ENCODE measurements at places on chromosomes 13 and 19. TPM values are rescaled to one million over a fixed set of nuclear protein-coding genes. Genes with fewer than 3 reads are reported as not detected.

- H3K4me1 ChIP-seq = peaks cover 11% of the 10 kb centered on the region
- H3K36me3 ChIP-seq = no peaks in the 10 kb centered on the region
- peaks cover 29% of the 10 kb centered on the region for H3K27me3 ChIP-seq
- H3K4me3 ChIP-seq = no peak overlapping the region
- no peak overlapping the region for H3K27ac ChIP-seq
- DNase-seq = no peak
Measured at GRCh38 chr13:52885141-52885540, 36.7 kb upstream of the PCDH8 start.

DNA sequence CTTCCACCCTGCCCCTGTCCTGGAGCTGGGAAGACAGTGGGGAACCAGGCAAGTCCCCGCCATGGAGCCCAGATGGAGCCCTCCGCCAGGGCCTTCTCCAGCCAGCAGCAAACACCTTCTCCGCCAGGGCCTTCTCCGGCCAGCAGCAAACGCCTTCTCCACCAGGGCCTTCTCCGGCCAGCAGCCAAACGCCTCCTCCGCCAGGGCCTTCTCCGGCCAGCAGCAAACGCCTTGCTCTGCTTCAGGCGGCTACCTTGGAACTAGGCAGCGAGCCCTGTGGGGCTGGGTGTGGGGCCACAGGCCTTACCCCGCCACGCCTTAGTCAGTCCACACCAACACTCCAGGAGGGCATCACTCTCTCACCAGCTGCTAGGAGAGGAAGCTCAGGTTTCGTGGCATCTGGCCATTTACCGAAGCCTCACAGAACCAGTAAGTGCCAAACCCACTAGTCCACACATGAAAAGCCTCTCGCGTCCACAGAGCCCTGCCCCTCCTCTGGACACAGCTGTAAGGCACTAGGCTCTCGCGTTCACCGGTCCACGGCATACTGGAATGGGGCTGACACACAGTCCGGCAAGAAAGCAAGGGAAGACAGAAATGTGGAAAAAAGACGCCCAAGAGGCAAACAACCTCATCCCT lies 41.0 kb downstream of the MLLT1 start:
- no peak overlapping the region for H3K27ac ChIP-seq
- DNase-seq = no peak
- H3K4me3 ChIP-seq = no peak overlapping the region
- H3K27me3 ChIP-seq = no peaks in the 10 kb centered on the region

The KRTDAP gene
- not detected for total RNA-seq

- peaks cover 13% of the 10 kb centered on the region for H3K4me1 ChIP-seq
- peak; percentile 87 for DNase-seq
- peaks cover 67% of the 10 kb centered on the region for H3K27me3 ChIP-seq
- H3K36me3 ChIP-seq = no peaks in the 10 kb centered on the region
- peak overlapping the region; percentile 44 for H3K4me3 ChIP-seq
- H3K27ac ChIP-seq = no peak overlapping the region
Measured at GRCh38 chr19:42132851-42133528, 744 bp upstream of the POU2F2 start.

DNA sequence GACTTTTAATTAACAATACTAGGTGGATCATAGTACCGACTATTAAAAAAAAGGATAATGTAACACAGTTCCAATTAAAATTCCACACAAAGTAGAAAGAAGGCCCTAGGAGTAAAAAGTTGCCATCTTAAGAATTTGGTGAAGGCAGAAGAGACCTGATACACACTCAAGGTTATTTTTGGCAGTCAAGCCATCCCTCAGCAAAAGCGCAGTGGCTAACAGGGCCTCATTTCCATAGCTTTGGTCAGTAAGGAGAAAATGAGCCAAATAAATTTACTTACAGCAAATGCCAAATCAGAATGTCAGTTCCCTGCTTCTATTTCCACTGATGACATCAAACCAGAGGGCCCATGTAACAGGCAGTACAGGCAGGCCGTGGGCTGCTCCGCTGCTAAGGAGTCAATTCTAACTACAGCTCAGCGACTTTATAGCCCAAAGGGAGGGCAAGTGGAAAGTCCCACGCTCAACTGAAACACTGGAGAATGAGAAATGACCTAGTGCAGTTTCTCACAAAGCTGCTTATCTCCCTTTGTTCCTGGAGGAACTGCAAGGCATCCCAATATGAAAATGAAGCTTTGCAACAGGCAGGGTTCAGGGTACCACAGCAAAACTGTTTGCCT lies 6.3 kb downstream of the ARGLU1 start:
- peak overlapping the region; percentile 13 for H3K27ac ChIP-seq
- peaks cover 66% of the 10 kb centered on the region for H3K4me1 ChIP-seq
- peak overlapping the region; percentile 7 for H3K4me3 ChIP-seq
- no peaks in the 10 kb centered on the region for H3K27me3 ChIP-seq
- peaks cover 26% of the 10 kb centered on the region for H3K36me3 ChIP-seq

DNA sequence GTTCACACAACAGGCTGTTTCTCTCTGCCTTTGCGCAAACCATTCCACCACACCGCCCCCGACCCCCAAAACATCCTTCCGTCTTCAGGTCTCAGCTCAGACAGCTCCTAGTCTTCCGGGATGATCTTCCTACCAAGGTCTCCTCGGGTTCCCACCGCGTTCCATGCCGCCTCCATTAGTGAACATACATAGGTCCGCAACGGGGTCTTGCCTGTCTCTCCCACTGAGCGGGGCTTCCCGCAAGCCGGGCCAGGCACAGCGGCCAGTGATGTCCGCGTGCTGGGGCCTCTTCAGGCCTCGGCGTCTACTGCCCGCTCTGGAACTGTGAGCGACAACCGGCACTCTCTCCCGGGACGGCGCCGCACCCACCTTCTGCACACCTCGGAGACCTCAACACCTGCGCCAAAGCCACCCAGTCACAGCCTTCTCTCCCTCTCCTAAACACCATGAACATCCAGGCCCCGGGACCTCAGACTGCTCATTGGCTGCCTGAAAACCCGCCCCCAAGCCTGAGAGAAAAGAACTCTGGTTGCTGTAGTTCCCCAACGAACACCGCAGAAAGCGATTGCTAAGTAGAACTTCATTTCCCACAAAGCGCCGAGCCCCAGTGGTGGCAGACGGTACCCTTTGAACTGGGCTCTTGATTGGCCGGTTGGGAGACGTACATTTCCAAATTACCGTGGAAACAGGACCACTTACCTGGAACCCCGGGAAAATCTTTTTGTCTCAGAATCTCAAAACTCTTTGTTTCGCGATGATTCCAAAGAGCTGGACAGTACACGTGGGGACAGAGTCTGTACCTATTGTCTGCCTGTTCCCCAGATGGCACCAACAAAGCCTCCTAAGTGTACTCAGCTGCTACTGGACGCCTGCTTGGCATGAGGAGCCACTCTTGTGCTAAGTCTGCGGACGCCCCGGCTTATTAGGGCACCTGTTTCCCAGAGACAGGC lies 9.5 kb downstream of the DYRK1B start:
- H3K4me3 ChIP-seq = peak overlapping the region; percentile 81
- H3K4me1 ChIP-seq = no peaks in the 10 kb centered on the region
- H3K27ac ChIP-seq = peak overlapping the region; percentile 77
- peak; percentile 96 for DNase-seq

The AXL gene
- total RNA-seq = 45.6 TPM

DNA sequence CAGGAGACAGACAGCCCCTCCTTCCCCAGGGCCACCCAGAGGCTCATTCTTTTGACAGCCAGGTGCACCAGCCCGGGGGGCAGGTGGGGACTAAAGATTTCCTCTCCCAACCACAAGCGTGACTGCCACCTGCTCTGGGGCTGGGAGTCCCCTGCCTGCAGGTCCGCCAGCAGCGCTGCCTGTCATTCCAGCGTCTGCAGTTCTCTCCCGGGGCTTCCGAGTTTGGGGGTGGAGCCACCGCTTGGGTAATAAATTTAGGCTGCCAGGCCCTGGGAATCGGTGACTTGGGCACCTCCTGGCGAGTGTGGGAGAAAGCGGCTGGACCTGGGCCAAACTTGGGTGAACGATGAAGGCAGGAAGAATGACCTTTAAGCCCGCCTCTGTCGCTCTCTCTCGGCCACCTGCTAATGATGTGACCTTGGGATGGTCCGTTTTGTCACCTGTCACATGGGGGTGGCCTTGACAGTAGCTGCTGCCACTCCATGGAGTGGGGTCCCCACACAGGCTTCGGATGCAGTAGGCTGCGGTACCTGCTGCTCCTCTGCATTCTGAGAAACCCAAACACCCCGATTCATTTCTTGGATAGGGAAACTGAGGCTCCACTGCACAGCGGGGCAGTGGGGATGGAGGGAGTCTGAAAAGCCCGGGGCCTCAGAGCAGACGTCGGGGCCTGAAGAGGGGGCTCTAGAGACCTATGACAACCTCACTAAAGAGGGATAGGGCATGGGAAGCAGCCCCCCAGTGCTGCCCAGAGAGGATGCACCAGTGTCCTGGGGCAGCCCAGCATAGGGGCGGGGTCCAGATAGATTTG lies 12.8 kb downstream of the FUT6 start:
- H3K27me3 ChIP-seq = no peaks in the 10 kb centered on the region
- H3K27ac ChIP-seq = no peak overlapping the region

- H3K4me1 ChIP-seq = no peaks in the 10 kb centered on the region
- H3K27me3 ChIP-seq = no peaks in the 10 kb centered on the region
- no peak overlapping the region for H3K27ac ChIP-seq
- no peak overlapping the region for H3K4me3 ChIP-seq
Measured at GRCh38 chr13:62510906-62511655, 1095.4 kb upstream of the PCDH20 start.

- no peaks in the 10 kb centered on the region for H3K27me3 ChIP-seq
- no peaks in the 10 kb centered on the region for H3K4me1 ChIP-seq
- no peaks in the 10 kb centered on the region for H3K36me3 ChIP-seq
- no peak overlapping the region for H3K27ac ChIP-seq
- no peak for DNase-seq
- no peak overlapping the region for H3K4me3 ChIP-seq
Measured at GRCh38 chr13:31768351-31768750, 29.0 kb downstream of the RXFP2 start.

GRCh38 chr13:28058866-28059613 lies 41.3 kb downstream of the FLT3 start:
- no peak overlapping the region for H3K4me3 ChIP-seq
- DNase-seq = peak; percentile 62
- no peaks in the 10 kb centered on the region for H3K4me1 ChIP-seq
- no peak overlapping the region for H3K27ac ChIP-seq

DNA sequence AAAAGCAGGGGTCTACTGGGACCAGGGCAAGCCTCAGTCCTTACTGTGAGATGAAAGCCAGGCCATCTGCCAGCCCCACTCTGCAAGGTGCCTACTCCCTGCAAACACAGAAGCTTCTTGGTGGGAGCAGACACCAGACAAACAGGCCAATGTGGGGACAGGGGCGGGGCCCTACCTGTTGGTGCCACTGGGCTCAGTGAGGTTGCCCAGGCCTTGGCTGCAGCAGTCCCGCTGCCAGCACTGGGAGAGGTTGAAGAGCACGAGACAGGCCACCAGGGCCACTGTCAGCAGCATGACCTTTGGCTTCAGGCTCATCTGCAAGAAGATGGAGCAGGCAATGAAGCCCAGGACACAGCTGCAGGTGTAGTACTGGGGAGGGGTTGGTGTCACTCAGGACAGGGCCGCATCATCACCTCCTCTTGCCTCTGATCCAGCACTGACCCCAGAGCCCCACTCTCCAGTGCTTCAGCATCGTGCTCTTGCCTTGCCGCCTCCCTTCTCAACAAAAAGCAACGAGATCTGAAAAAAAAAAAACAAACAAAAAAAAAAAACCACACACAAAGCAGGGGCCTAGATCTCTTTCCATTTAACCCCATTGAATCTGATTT lies 72.6 kb downstream of the NBEA start:
- no peaks in the 10 kb centered on the region for H3K27me3 ChIP-seq
- H3K36me3 ChIP-seq = no peaks in the 10 kb centered on the region

The FCER2 gene
- not detected for total RNA-seq

- no peaks in the 10 kb centered on the region for H3K36me3 ChIP-seq
- H3K4me1 ChIP-seq = no peaks in the 10 kb centered on the region
- DNase-seq = no peak
- no peak overlapping the region for H3K4me3 ChIP-seq
Measured at GRCh38 chr13:99161512-99161911, 39.1 kb upstream of the UBAC2 start.

The PVR gene
- 4.4 TPM for total RNA-seq

- DNase-seq = peak; percentile 46
- no peaks in the 10 kb centered on the region for H3K27me3 ChIP-seq
- H3K4me1 ChIP-seq = peaks cover 21% of the 10 kb centered on the region
- peak overlapping the region; percentile 59 for H3K27ac ChIP-seq
- H3K36me3 ChIP-seq = no peaks in the 10 kb centered on the region
Measured at GRCh38 chr13:36212789-36213188, 1.6 kb downstream of the SOHLH2 start.

The RASGRP4 gene
- 0.09 TPM for total RNA-seq

GRCh38 chr13:113149711-113150549 lies 8.5 kb upstream of the PROZ start:
- H3K36me3 ChIP-seq = no peaks in the 10 kb centered on the region
- peaks cover 24% of the 10 kb centered on the region for H3K27me3 ChIP-seq
- H3K27ac ChIP-seq = no peak overlapping the region
- no peak overlapping the region for H3K4me3 ChIP-seq

DNA sequence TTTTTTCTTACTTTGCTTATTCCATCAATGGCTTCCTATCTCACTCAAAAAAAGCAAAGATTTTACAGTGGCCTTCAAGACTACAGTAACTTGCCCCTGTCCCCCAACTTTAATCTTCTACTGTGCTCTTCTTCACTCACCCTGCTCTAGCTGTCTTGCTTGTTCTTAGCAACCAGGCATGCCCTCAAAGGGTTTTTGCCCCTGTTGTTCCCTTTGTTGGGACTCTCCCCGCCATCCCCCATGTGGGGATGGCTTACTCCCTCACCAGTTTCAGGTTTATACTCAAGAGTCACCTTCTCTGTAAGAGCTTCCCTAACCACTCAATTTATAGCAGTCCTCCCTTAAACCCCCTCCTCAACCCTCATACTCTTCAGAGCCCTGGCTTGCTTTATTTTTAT lies 5.4 kb downstream of the MTMR6 start:
- no peak overlapping the region for H3K4me3 ChIP-seq
- no peak for DNase-seq
- H3K36me3 ChIP-seq = no peaks in the 10 kb centered on the region
- no peak overlapping the region for H3K27ac ChIP-seq

The SIGLEC11 gene
- not detected for total RNA-seq

GRCh38 chr13:43761616-43762315 lies 25.0 kb downstream of the ENOX1 start:
- no peaks in the 10 kb centered on the region for H3K36me3 ChIP-seq
- H3K27me3 ChIP-seq = no peaks in the 10 kb centered on the region
- H3K27ac ChIP-seq = no peak overlapping the region
- DNase-seq = no peak

Measured in neural progenitor cell (in vitro differentiated cells).